CD4-positive, alpha-beta memory T cell (primary cell): ENCODE measurements at places on chromosomes 2 and 18.
A peak's percentile ranks its signal among the peaks of the same experiment; 100 is the strongest.

GRCh38 chr2:11498543-11499034 is 32.6 kb upstream of the E2F6 start:
- no peak for DNase-seq
- H3K4me3 ChIP-seq, result no peak overlapping the region
- no peaks in the 10 kb centered on the region for H3K4me1 ChIP-seq
- no peaks in the 10 kb centered on the region for H3K36me3 ChIP-seq

DNA sequence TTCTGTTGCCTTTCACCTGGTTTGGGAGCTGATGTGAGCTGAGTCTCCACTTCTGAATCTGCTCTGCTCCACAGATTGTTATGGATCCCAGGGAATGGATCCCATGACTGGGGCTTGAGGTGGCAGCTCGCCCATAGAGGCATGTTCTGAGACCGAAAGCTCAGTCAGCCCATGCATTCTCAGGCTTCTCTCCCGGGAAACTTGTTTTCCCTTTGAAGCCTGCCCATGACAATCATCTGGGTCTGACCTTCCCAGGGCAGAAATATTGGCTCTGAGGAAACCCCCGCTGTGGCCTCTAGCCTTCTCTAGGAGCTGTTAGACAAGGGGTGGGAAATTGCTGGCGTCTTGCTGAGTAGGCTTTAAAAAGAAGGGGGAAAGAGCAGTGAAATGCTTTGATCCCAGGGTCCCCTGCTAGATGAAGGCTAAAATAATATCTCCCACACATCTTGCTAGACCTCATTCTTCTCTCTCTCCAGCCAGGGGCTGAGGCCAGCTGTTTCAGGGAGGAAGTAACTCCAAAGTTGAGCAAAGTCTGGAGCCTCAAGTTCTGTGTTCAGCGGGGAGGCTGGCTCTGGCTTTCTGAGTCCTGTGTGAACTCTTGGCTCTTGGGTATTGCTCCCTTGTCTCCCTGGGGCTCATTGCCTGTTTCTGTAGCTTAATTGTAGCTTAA is 2.0 kb downstream of the VAMP8 start:
- H3K4me3 ChIP-seq, result peak overlapping the region; percentile 62
- no peaks in the 10 kb centered on the region for H3K27me3 ChIP-seq
- DNase-seq, result no peak
- H3K36me3 ChIP-seq, result peaks cover 15% of the 10 kb centered on the region

DNA sequence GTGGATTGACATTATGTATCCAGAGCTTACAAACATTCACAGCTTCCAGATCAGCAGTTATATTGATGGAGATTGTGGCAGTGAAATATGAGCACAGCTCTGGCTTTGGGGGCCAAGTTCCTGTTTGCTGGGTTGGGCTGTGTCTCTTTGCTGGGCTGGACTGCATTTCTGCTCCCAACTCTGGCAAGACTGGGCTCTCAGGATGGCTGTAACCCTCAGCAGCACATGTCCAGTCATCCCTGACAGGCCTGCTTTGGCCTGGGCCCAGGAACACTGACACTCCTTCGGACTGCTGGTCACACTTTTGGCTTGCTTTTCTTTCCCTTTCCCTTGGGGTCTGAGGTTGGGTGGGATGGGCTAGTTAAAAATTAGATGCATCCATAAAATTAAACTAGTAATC is 17.9 kb upstream of the VPS4B start:
- H3K27ac ChIP-seq, result no peak overlapping the region
- no peaks in the 10 kb centered on the region for H3K27me3 ChIP-seq
- no peaks in the 10 kb centered on the region for H3K4me1 ChIP-seq

- H3K27ac ChIP-seq, result no peak overlapping the region
- no peaks in the 10 kb centered on the region for H3K27me3 ChIP-seq
- H3K36me3 ChIP-seq, result no peaks in the 10 kb centered on the region
Measured at GRCh38 chr2:170313347-170313991, 135.5 kb downstream of the MYO3B start.

DNA sequence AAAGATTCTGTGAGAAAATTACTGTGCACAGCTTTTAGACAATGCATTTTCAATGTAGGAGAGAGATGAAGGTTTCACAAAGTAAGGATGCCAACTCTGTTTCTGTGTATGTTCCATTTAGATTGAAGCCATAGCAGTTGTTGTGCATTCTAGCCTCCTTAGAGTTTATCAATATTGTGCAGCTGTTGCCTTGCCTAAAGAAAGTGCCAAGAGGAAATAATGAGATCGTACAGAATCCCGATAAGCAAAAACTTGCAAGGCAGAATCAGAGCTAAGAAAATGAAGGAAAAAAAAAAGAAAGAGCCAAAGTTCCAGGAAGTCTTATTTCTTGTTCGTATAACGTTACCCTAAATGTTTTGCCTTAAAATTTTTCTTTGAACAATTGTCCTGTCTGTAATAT is 965.0 kb downstream of the DCDC2C start:
- no peak overlapping the region for H3K4me3 ChIP-seq
- H3K27ac ChIP-seq, result no peak overlapping the region

DNA sequence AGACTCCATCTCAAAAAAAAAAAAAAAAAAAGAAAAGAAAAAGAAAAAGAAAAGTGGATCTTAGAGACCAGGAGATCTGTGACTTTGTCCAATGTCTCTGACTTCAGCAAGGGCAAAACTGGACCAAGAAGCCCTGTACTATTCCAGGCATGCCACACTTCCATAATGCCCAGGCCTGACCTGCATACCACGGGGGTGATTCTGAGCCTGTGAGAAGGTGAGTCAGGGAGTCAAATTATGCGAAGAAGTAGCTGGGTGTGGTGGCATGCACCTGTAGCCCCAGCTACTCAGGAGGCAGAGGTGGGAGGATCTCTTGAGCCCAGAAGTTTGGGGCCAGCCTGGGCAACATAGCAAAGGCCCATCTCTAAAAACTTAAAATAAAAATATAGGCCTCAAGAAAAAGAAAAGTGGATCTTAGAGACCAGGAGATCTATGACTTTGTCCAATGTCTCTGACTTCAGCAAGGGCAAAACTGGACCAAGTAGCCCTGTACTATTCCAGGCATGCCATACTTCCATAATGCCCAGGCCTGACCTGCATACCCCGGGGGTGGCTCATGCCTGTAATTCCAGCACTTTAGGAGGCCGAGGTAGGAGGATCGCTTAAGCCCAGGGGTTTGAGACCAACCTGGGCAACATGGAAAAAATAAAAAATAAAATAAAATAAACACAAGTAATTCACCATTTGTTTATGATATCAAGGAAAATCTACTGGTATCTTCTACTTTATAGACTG is 12.2 kb upstream of the PUM2 start:
- no peak overlapping the region for H3K4me3 ChIP-seq
- no peak overlapping the region for H3K27ac ChIP-seq
- H3K4me1 ChIP-seq, result no peaks in the 10 kb centered on the region

DNA sequence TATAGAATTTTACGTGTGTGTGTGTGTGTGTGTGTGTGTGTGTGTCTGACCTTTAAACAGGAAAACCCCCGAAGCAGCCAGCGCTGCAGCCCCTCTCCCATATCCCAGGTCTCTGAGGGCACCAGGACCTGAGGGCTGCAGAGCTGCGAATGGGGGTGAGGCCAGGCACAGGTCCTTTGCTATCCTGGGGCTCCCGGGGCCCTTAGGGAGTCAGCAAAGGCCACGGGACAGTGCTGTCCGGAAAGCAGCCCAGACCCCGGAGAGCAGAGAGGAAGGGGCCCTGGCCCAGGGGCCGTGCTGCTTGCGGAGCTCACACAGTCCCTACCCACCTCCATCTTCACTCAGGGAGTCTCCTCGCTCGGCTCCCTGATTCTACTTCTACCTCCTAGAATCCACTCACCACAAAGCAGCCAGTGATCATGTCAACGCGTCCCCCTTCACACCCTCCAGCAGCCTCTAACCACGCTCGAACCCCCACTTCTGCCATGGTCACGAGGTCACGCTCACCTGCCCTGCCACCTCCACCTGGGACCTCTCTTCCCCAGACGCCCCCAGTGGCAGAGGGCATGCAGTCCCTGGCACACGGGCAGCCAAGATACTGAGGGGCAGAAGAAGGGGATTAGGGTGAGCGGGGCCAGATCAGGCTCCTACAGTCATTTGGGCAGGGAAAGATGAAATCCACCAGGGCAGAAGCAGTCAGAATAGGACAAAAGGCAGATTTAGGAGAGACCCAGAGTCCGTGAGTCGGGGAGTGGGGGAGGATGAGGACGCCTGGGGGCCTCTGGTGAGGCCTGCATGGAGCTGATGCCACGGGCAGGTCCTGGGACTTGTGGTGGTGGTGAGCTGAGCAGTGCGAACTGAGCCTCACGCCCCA is 86.7 kb downstream of the USP40 start:
- no peak for DNase-seq
- no peak overlapping the region for H3K4me3 ChIP-seq
- no peaks in the 10 kb centered on the region for H3K36me3 ChIP-seq
- H3K27me3 ChIP-seq, result no peaks in the 10 kb centered on the region

- no peaks in the 10 kb centered on the region for H3K36me3 ChIP-seq
- H3K27me3 ChIP-seq, result no peaks in the 10 kb centered on the region
- peak overlapping the region; percentile 8 for H3K4me3 ChIP-seq
- no peak for DNase-seq
Measured at GRCh38 chr18:11655606-11655932, 33.5 kb upstream of the GNAL start.

DNA sequence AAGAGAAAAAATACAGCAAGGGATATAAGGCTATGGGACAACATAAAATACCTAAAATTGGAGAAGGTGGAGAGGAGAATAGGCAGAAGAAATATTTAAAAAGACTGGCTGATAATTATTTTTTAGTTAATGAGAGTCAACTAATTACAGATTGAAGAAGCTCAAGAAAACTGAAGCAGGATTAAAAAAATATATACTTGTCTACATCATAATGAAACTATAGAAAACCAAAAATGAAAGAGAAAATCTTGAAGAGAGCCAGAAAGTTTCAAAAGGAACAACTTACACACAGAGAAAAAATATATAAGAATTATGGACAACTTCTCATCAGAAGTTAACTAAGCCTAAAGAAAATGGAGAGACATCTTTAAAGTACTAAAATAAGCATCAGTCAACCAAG is 62.9 kb upstream of the APCDD1 start:
- no peak overlapping the region for H3K4me3 ChIP-seq
- H3K4me1 ChIP-seq, result no peaks in the 10 kb centered on the region
- H3K27me3 ChIP-seq, result no peaks in the 10 kb centered on the region
- no peak for DNase-seq

GRCh38 chr2:104852090-104852666 is 1.7 kb upstream of the POU3F3 start:
- H3K36me3 ChIP-seq, result no peaks in the 10 kb centered on the region
- no peak overlapping the region for H3K27ac ChIP-seq
- DNase-seq, result no peak
- peaks cover 28% of the 10 kb centered on the region for H3K4me1 ChIP-seq
- H3K4me3 ChIP-seq, result no peak overlapping the region
- peaks cover 39% of the 10 kb centered on the region for H3K27me3 ChIP-seq

DNA sequence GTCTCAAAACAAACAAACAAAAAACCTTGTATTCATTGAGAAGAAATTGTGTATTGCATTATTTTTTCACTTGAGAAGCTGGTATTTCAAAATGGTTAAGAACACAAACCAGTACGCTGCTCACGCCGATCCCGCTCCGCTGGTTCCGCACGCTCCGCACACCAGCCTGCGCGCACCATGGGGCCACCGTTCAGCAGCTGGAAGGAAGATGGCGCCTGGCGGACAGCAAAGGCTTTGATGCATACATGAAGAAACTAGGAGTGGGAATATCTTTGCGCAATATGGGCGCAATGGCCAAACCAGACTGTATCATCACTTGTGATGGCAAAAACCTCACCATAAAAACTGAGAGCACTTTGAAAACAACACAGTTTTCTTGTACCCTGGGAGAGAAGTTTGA is 75.7 kb downstream of the RBM43 start:
- H3K4me1 ChIP-seq, result peaks cover 4% of the 10 kb centered on the region
- no peaks in the 10 kb centered on the region for H3K36me3 ChIP-seq
- no peak overlapping the region for H3K27ac ChIP-seq
- DNase-seq, result no peak
- H3K27me3 ChIP-seq, result no peaks in the 10 kb centered on the region
- no peak overlapping the region for H3K4me3 ChIP-seq

DNA sequence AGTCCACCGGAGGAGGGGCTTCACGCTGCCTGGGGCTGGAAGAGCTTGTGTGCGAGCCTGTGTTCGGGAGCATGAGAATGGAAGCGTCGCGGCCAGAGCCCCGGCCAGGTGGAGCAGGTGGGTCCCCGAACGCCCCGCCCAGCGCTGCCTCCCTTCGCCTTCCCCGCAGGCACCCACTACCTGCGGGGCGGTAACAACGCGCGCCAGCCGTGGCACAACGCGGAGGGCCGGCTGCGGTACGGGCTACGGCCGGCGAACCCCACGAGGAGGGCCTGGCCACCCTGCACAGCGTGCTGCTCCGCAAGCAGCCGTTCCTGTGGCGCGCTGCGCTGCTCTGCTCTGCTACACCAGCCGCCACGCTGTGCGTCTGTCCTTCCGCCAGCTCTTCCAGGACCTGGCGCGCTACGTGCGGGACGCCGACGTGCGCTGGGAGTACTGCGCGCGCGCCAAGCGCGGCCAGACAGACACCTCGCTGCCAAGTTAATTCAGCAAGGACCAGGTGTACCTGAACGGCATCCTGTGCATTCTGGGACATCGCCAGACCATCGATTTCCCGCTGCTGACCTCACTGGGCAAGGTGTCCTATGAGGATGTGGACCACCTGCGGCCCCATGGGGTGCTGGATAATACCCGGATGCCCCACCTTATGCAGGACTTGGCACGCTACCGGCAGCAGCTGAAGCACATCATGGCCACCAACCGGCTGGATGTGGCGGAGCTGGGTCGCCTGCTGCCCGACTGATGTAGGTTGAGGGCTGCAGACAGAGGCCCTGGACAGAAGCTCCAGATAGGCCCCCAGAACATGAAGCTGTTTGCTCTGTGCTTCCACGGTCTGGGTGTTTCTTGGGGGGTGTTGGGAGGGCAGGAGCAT is 200.6 kb downstream of the NAPG start:
- H3K27ac ChIP-seq, result no peak overlapping the region
- H3K27me3 ChIP-seq, result no peaks in the 10 kb centered on the region
- DNase-seq, result no peak
- H3K36me3 ChIP-seq, result no peaks in the 10 kb centered on the region
- no peaks in the 10 kb centered on the region for H3K4me1 ChIP-seq

DNA sequence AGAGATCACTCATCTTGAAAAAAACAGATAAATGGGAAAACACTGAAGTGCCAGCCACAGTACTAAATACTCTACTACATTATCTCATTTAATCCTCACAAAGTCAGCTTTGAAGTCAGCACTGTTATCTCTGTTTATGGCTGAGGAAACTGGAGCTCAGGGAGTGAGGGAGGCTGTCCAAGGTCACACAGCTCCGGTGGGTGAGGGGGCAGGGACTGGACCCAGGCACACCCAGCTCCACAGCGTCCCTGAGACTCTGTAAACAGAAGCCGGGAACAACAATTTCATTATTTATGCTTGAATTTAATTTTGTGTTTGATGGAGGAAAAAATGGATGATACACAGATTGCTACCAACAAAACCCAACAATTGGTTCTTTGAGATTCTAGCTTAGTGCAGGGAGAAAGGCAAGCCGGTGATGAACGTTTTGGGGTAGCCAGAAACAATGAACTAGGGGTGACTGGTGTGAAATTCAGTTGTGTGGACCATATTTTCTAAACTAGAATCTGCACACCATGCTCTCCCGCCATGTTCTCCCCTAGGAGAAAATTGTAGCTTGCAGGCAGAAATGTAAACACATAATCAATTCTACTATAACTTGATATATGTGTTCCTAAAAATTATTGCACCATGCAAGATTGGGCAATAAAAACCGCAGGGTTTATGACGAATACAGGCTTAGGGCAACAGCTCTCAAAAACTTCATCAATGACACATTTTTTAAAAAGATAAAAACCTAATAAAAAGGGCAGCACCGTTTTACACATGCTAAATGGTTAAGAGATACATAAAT is at the start of gene GREB1:
TSS of gene GREB1 (plus strand) at position 768 of the 793 bp plus-strand sequence. CDS start 22,570 bp downstream, outside the sequence.
- H3K36me3 ChIP-seq, result no peaks in the 10 kb centered on the region
- no peak within 1 kb of the TSS for H3K27ac ChIP-seq
- no peaks in the 10 kb centered on the region for H3K4me1 ChIP-seq
